ENCODE measurements at places on chromosomes 4 and X.

DNA sequence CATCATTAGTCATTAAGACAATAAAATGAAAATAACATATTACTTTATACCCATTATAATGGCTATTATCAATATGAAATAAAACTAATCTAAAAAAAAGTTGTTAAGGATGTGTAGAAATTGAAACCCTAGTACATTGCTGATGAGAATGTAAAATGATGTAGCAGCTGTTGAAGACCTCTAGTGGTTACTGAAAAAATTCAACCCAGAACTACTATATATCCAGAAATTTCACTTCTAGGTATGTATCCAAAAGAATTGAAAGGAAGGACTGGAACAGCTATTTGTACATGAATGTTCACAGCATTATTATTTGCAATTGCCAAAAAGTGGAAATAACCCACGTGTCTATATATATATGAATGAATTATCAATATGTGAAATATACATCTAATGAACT is 180.3 kb upstream of the KLHL4 start:
- no peak for DNase-seq

DNA sequence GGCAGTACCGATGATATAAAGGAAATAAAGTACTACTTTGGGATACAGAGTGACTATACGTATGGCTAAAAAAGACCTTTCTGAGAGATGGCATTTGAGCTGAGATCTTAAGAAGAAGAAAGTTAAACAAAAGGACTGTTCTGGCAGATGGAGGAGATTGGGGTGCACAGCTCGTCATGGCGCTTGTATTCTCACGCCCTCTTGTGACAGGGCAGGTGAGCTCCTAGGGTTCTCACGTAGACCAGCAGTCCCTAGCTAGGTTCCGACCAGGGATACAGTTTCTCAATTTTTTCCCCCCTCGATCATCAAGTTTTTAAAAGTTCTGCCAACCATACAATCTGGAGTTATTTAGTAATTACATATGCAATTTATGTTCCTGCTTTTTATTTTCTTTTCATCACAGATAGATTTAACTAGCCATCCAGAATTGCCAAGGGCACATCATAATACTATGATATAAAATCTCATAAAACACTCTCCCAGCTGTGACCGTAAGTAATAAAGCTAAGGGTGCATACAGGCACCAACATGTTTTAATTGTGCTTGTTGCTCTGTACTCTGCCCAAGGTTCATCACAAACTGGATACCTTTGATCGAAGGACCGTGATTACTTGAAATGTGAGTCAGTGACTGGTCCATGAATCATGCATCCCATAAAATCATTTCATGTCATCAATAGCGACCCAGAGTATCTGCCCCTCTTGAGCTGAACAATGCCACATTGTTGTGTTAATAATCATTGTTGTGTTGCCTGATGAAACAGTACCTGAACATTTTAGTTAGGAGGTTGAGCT is 69.4 kb upstream of the ZNF518B start:
- no peak for DNase-seq

- no peak for DNase-seq
These were observed 155.7 kb upstream of the JADE1 start for GRCh38 chr4:128653527-128654444.

GRCh38 chr4:88672987-88673386 is 24.6 kb downstream of the NAP1L5 start:
- peak; percentile 24 for DNase-seq

- DNase-seq = peak; percentile 17
These were observed 16.2 kb downstream of the ZFYVE28 start for GRCh38 chr4:2402048-2402842.

- no peak for DNase-seq
These were observed 151.8 kb downstream of the TSPAN5 start for GRCh38 chr4:98506462-98507132.

- DNase-seq = no peak
These were observed 16.9 kb upstream of the ANOS1 start for GRCh38 chrX:8748855-8749254.

DNA sequence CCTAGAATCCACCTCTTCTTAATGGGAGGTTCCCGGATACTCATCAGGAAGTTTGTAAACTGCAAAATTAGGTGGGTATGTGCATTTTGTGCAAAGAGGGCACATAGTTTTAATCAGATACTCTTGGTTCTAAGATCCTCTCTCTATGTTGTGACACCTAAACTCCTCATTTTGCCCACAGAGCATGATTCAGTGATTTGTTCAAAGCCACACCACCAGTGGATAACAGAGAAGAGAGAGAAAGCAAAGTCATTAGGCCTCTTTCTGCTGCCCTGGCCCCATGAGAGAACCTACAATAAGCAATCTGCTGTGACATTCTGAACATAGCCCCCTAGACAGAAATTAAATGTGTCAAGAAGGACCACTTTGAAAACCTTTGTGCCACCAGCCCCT is 72.3 kb upstream of the STIM2 start:
- no peak for DNase-seq

- no peak for DNase-seq
These were observed 88.6 kb upstream of the WDR1 start for GRCh38 chr4:10205223-10205622.

DNA sequence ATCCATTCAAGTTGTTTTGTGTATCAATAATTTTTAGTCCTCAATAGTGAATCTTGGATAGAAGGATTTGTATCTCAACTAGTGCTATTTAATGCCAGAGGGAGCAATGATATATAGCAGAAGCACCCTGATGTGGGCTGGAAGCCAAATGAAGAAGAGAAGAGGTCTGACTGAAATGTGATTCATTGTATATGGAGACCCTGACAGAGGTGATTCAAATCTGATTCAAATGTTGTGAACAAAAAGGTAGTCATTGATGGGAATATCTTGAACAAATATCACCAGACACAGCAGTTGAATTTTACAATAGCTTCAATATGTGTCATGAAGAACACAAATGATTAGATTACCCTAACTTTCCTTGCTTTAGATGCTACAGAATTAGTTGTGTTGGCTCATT is 27.5 kb upstream of the SULT1B1 start:
- no peak for DNase-seq

GRCh38 chr4:3021627-3022026 is 52.7 kb downstream of the HTT-AS start:
- no peak for DNase-seq

GRCh38 chrX:70762285-70762684 is 146.2 kb downstream of the TEX11 start:
- DNase-seq = no peak

DNA sequence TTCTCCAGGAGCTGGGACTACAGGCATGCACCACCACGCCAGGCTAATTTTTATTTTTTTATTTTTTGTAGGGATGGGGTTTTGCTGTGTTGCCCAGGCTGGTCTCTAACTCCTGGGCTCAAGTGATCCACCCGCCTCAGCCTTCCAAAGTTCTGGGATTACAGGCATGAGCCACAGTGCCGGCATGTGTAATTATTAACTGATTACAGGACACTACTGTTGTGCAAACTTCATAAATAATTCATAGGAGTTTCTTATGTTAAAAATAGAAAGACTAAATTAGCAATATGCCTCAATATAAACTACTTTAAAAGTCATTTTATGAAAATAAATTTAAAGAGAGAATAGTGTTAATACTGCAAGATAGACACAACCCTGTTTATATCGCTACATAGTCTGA is 221.9 kb downstream of the SNCA start:
- DNase-seq = no peak

DNA sequence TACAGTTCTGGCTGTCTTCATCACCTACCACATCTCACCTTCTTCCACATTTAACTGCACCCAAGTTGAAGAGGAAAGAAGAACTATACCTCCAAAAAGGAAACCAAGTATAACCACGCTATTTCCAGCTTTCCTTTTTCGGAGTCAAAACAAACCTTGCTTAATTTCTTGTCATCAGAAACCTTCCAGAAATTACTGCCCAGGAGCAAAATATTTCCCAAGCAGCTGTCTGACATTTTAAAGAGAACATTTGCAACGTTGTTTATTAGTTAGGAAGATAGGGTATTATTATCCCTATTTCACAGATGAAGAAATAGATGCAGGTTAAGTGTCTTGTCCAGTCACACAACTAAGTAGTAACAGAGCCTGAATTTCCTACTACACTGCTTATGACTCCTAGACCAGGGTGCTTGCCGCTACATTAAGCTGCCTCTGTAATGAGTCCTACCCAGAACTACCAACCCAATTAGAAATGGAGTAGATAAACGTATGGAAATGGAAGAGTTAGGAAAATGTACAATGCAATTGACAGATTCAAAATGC is 2.2 kb upstream of the ACSL4 start:
- DNase-seq = no peak

DNA sequence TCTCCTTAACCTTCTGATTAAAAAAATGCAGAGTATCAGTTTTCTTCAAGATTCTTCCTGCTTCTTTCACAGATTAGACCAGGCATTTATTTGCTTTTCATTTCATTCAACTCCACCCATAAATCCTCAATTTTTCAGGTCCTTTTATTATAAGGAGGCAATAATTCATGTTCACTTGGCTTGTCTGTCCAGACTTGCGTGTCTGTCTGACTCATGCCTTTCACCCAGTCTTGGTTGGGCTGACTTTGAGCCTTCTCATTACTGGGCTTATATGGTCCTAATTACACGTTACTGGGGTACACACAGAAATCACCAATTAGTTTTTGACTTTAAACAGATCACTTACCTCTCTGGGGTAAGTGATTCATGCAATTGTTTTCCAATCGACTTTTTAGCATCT is 48.8 kb upstream of the GALNT7 start:
- no peak for DNase-seq

GRCh38 chr4:139956507-139957017 is 197.4 kb downstream of the MAML3 start:
- no peak for DNase-seq

DNA sequence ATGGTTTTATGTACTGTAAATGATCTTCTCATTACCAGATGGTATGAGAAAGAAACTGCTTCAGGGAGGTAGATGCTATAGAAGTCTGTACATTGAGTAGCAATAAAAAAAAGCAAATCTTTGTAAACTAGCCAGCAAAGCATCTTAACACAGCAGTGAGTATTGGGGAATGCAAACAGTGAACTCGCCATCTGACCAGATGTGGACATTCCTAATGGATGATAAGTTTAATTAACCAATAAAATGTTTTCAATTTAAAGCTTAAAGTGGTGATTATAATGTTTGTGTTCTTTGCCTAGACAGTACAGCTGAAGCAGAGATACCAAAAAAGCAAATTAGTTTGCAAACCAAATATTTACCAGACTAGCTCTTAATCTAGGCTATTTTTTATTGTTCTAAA is 1144.2 kb downstream of the FAT4 start:
- no peak for DNase-seq

- peak; percentile 39 for DNase-seq
These were observed 220.3 kb upstream of the CXCL13 start for GRCh38 chr4:77385124-77385969.

DNA sequence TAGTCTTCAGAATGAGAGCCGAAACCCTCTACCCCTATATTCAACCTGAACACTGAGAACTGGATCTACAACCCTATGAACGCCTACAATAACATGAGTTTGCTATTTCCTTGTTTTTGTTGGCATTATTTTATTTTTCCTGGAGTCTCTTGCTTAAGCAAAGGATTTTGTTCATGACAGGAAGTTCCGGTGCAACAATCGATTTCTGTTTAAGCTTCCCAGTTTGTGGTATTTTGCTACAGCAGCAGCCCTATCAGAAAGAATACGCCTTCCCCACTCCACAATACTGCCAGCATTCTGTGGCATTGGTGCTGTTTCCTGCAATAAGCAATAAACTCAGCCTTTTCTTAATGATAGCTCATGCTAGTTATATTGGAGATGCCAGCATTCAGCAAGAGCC is 60.9 kb downstream of the NPY5R start:
- DNase-seq = no peak

GRCh38 chr4:172390331-172390730 is 577.1 kb downstream of the GALNTL6 start:
- DNase-seq = no peak

- DNase-seq = no peak
These were observed 33.9 kb downstream of the CASK start for GRCh38 chrX:41889317-41890025.

- DNase-seq = no peak
These were observed 324.4 kb downstream of the FAT4 start for GRCh38 chr4:125639182-125639621.

GRCh38 chr4:8353158-8353669 is 83.7 kb downstream of the HTRA3 start:
- DNase-seq = no peak

GRCh38 chr4:107970063-107970798 is 19.5 kb upstream of the HADH start:
- DNase-seq = no peak

GRCh38 chr4:24778464-24779225 is 16.7 kb upstream of the SOD3 start:
- no peak for DNase-seq

DNA sequence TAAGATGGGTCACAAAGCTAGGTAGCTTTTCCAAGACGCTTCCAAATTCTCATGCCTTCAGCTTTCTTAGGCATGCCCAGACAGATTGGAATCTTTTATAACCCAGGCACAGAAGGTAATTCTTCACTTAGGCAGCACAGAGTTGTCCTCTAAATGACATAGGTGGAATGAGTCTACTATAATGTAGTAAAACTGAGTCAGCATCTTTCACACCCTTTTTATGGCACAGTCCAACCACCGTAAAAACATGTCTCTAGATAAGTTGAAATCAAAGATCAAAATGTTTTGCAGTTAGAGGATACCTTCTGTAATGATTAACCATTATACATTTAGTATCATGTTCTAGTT is 128.4 kb upstream of the FAT1 start:
- DNase-seq = no peak

- no peak for DNase-seq
These were observed 18.6 kb upstream of the SETD7 start for GRCh38 chr4:139574641-139575040.

- no peak for DNase-seq
These were observed 223.0 kb downstream of the TACR3 start for GRCh38 chr4:103496800-103497199.

- peak; percentile 3 for DNase-seq
These were observed at the start of gene SMIM10 for GRCh38 chrX:134990801-134991481. Gene SMIM10, plus strand, starts transcription at chrX:134990991. Its CDS starts 105 bp downstream, at chrX:134991096.

GRCh38 chr4:38150766-38151165 is 190.6 kb downstream of the PTTG2 start:
- no peak for DNase-seq

Data from stimulated activated CD4-positive, alpha-beta T cell treated with anti-CD3 and anti-CD28 coated beads, Interleukin-12 subunit alpha, Interleukin-12 subunit beta, amount 100 ng/mL, for 4 hours (primary cell).